HuH-7 (cell line): ENCODE measurements at places on chromosomes 12 and 14.

DNA sequence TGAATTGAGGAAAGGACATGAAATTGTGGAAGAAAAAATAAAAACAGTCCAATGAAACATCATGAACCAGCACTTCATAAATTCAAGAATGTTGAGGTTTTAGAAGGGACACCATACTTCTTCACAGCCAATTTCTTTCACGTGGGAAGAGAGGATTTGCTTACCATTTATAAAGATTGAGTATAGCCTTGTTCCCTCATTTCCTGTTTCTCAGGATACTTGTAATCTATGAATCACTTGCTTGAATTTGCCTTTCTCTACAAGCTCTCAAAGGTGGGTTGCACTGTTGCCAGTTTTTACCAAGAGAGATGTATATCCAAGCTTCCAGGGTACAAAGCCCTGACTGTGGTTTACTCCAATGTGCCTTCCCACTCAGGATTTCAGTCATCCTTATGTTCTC lies 116.1 kb downstream of the DUSP6 start:
- no peak for DNase-seq

DNA sequence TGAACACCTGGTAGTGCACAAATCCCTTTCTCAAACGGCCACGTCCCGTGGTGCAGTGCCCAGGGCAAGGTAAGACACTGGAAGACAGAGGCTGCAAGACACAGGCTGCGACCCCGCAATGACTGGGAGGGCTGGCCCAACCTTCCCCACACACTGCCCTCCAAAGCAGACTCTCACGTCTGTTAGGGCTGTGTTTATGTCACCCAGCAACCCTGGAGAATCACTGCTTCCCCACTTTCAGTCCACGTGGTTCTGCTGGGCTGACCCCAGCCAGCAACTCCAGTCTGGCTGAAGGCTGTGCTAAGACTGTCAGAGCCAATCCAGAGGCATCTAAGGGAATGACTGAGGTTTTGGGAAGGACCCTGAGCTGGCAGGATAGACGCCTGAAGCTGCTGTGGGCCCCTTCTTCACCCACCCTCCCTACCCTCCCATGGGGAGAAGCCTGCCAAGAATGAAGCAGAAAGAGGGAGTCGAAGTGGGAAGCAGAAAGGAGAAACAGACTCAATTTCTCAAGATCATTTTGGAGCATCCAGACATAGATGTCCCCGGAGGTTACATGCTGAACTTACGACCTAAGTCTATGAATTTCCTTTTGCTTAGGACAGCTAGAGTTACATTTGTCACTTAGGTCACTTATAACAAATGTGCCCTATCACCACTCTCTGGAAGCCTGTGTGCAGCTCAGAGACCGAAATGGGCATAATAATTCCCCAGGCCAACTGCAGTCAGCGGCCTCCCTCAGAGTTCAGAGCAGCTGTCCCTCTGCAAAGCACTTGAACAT lies 11.7 kb downstream of the KDM2B start:
- DNase-seq: no peak

DNA sequence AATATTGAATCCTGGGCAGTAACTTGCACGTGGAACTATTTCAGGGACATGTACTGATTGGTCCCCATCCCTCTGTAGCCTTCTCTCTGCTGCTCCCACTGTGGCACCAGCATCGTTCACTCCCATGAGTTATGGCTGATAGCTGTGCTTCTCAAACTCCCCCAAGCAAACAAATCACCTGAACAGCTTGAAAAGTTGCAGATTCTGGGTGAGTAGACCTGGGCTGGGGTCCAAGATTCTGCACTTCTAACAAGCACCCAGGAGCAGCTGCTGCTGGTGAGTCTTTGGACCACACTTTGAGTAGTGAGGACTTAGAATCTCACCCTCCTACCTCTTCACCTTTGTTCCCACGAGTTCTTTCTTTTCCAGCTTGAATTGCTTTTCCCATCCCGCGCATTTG lies 49.4 kb upstream of the ZFP36L1 start:
- DNase-seq: no peak

- DNase-seq: no peak
These were observed 181.0 kb downstream of the MON2 start for GRCh38 chr12:62647586-62647985.

DNA sequence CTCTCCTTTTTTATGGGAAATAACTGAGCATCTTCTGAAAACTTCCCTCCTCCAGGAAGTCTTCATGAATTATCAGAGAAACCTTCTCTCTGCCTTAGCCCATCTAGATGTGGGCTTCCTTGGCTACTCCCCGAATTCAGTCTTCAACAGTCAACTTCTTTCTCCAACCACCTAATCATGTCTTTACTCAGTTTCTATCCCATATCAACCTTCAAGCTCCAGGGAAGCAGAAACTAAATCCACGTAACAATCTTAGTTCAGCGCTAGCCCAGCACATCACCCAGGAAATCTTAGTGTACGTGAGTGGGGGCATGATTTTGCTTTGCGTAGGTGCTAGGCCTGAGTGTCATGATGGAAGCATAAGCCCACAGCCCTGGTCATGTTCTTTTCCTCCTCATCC lies 12.7 kb upstream of the KRT77 start:
- DNase-seq: no peak

DNA sequence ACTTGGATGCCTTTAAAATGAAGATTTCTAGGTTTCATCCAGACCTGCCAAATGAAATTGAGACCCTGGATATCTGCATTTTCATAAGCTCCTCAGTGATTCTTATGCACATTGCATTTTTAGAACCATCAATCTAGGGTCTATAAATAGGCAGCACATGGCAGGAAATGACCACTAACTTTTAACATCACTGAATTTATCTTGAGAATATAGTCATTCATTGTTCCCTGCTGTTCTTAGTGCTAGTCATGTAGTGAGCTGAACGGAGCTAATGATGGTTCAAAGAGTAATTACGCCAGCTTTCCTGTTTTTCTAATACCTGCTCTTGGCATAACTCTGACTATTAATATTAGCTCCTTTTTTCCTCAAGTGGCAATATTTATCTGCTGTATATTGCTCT lies 91.6 kb downstream of the TPH2 start:
- DNase-seq: no peak

- DNase-seq: peak; percentile 66
These were observed 759 bp upstream of the KLC1 start for GRCh38 chr14:103628221-103628683.
